Stimulated activated CD4-positive, alpha-beta T cell treated with anti-CD3 and anti-CD28 coated beads, Interleukin-12 subunit alpha, Interleukin-12 subunit beta, amount 100 ng/mL, for 24 hours (primary cell): ENCODE measurements at places on chromosomes 11 and 22.

GRCh38 chr22:31106731-31107177 lies 614 bp downstream of the SELENOM start:
- no peak for DNase-seq

- DNase-seq: no peak
Measured at GRCh38 chr22:38867471-38868285, 4.3 kb downstream of the CBX6 start.

- no peak for DNase-seq
Measured at GRCh38 chr11:73839123-73839457, 37.6 kb downstream of the COA4 start.

DNA sequence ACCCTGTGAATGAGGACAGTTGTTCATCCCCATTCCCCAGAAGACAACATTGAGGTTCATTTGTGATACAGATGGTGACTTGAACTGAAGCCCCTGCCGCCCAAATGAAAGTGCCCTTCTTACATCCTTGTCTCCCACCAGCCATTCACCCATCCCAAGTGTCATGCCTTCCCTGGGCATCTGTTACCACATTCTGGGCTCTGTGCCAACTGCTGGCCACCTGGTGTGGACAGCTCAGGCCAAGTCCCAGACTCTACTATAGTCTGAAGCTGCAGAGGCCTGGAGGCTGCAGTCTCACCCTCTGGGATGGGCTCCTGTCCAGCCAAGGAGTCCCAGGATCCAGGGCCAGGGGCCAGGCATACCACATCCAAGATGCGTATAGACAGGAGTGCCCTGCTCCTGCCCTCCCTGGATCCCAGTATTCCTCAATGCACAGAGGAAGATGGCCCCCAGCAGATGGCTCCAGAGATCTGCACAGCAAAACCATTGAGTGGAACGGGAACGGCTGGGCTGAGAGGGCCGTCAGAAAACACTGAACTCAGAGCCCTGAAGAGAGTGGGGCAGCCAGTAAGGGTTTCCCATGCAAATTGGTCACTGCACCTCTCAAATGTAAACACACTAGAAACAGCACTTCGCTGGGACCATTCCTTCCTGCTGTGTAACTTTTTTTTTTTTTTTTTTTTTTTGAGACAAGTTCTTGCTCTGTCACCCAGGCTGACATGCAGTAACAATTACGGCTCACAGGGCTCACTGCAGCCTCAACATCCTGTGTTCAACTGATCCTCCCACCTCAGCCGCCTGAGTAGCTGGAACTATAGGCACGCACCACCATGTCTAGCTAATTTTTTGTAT lies 22.8 kb downstream of the ARRB1 start:
- no peak for DNase-seq

- DNase-seq: no peak
Measured at GRCh38 chr22:44878483-44879300, 126.3 kb downstream of the ARHGAP8 start.

GRCh38 chr11:45755281-45755859 lies 49.6 kb upstream of the SLC35C1 start:
- no peak for DNase-seq

- no peak for DNase-seq
Measured at GRCh38 chr11:131649856-131650255, 279.4 kb downstream of the NTM start.

DNA sequence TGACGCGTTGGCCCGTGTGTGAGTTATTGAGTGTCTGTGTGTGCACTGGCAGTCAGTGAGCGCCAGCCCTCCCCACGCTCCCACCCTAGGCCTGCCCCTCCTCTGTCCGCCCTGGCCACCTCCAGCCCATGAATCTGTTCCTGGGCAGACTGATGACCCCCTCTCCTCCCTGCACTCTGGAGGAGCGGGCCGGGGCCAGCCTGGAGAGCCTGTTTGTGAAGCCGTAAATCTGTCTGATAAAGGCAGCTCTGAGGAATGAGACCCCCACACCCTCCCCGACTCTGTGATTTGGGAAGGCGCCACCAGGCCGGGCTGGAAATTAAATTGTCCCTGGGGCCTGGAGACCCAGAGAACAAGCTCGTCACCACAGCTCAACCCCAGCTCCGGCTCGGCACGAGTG lies 8.6 kb downstream of the TSSC4 start:
- DNase-seq: no peak

- no peak for DNase-seq
Measured at GRCh38 chr22:23001463-23001862, 68.9 kb upstream of the GNAZ start.

GRCh38 chr11:2827256-2827655 lies 58.3 kb downstream of the CDKN1C start:
- no peak for DNase-seq

GRCh38 chr22:20384865-20385264 lies 9.1 kb upstream of the ZNF74 start:
- DNase-seq: no peak

- DNase-seq: no peak
Measured at GRCh38 chr11:34267013-34267412, 90.8 kb downstream of the ABTB2 start.

DNA sequence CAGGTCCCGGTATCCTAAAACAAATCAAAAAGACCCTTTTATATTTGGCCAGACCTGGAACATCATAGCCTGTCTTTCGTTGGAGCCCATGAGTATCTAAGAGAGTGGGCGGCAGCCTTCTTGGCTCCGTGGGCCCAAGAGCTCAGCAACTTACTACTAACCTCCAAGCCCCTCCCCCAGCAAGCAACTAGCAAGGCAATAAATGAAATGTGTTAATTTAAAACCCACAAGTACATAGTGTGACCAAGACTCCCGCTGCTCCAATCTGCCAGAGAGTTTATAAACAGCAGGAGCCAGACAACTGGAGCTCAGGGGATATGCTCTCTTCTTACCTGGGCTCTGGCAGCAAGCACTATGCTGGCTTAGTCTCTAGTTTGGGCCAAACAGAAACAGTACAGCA lies 40.8 kb upstream of the CYP2D6 start:
- DNase-seq: no peak

DNA sequence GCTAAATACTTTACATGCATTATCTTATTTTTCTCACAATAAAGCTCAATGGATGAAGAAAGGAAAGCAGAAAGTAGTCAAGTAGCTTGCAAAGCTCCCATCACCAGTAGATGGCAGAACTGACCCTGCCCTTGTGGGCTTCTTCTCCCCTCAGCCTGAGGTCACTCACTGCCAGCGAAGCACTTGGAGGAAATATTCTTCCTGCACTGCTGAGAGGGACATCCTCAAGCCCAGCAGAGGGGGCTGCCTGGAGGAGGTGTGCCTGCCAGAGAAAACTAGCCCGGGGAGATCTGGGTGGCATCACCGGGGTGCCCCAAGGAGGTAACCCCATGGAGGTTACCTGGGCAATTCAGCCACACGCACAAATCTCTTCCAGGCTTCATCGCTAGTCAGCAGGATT lies 6.6 kb downstream of the APOL4 start:
- DNase-seq: no peak

GRCh38 chr11:367956-368413 lies 1.3 kb upstream of the B4GALNT4 start:
- DNase-seq: no peak

GRCh38 chr11:7667460-7667859 lies 5.8 kb downstream of the CYB5R2 start:
- no peak for DNase-seq
